ENCODE measurements at places on chromosomes 2 and 18.

- DNase-seq, result peak; percentile 68
Observed at GRCh38 chr2:27428978-27429541, 629 bp downstream of the NRBP1 start.

DNA sequence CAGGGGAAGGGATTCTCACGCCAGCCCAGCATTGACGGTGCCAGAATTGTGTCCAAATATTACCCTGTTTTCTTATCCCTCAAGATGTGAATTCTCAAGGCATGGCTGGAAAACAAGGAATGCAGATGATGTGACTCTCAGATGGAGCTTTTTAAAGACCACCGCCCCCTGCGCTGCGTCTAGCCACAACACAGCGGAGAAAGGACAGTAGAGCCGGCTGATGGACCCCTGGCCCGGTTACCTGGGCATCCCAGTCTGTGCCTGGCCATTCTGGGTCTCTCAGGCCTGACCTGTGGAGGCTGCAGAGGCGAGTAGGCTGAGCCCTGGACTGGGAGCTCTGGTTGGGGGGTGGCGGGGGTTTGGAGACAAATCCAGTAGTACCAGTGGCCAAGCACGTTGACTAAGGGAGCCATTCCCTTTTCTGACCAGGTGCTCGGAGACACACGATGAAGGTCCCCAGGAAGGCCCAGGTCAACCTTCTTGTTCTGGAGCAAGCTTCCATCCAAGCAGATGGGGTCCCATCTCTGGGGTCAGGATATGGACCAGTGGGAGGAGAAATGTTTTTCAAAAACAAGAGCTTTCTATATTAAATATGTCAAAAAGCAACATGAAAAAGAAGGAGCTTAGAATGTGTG is 5.3 kb downstream of the CAPN13 start:
- no peak for DNase-seq

DNA sequence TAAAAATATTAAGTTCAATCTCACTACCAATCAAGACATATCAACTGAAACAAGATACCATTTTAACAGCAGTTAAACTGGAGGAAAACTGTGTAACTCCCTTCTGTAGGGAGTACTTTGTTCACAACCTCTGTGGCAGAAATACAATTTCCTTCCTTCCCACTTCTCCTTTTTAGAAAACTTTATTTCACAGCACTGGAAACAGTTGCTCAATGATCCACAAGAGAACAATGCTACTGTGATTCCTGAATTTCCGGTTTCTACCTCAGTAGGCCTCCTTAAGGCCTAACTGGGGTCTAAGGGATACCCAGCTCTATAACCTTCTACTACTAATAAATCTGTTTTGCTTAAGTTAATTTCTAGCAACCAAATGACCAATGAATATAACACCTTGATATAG is 14.1 kb downstream of the TLK1 start:
- no peak for DNase-seq

GRCh38 chr2:240835528-240835927 is 15.5 kb upstream of the KIF1A start:
- DNase-seq, result no peak

DNA sequence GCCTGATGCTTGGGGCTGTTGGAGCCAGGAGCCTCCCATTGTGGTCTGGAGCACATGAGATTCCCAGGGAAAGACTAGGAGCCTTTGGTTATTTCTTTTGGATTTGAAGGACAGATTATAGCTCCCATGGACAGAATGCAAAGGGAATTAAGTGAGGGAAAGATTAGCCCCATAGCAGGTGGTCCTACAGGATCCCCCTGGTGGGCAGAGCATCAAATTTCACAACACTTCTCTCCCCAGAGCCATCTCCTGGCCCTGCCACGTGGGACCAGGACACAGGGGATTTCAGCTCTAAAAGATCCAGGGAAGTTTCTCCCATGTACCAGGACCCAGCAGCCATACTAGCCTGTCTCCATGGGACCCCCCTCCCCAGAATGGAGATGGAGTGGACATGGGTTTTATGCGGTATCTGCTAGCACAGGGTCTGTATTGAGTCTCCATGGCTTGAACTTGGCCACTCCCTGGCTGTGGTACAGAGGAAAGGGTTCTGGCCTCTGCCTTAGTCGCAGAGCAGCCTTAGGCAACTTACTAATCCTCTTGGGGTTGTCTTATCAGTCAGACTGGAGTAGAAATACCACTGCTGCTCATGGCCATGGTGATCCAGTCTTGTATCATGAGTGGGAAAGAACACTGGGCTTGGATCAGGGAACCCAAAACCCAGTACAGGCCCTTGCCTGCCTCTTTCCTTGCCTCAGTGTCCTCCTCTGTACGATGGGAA is 6.8 kb upstream of the PLB1 start:
- no peak for DNase-seq

DNA sequence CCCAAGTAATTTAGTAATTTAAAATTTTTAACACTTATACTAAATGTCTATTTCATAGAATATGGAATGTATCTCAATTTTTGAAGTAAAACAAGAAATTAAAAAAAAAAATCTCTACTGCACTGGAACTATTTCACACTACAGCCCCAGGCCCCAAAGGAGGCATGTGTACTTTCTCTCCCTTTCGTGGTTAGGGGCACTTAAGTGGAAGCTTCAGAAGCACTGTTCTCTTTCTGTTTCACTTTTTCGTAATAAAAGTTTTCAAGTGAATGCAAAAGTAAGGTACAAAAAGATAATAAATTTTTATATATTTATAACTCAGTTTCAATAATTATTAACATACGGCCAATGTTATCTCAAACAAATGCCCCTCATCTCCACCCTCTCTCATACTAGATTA is 123.8 kb upstream of the STON1 start:
- DNase-seq, result no peak

- DNase-seq, result no peak
Observed at GRCh38 chr2:238464389-238464788, 37.7 kb downstream of the ASB1 start.

- DNase-seq, result peak; percentile 52
Observed at GRCh38 chr2:134207589-134208209, 46.2 kb upstream of the MGAT5 start.

- no peak for DNase-seq
Observed at GRCh38 chr18:2917259-2918047, 70.6 kb downstream of the EMILIN2 start.

- DNase-seq, result no peak
Observed at GRCh38 chr18:55506074-55506473, 81.9 kb downstream of the TCF4 start.

DNA sequence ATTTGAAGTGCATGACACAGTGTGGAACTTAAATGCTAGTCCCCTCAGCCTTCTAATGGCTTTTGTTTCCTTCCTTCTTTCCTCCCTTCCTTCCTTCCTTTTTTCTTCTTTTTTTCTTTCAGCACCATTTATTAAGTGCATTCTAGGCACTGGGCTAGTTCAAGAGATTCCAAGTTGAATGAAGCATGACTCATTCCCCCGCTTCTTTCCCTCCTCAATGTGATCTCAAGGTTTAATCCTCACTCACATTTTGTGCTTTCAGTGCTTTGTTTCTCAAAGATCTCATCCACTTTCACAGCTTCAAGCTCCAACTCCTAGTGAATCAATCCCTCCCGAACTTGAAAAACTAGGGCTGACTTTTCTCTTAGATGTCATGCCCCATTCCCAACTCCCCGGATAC is 90.1 kb downstream of the LBH start:
- DNase-seq, result no peak

- DNase-seq, result no peak
Observed at GRCh38 chr2:204628926-204629712, 83.8 kb downstream of the PARD3B start.

- no peak for DNase-seq
Observed at GRCh38 chr18:27135504-27136207, 49.5 kb downstream of the CHST9 start.

GRCh38 chr2:174014699-174015070 is 49.5 kb upstream of the SP3 start:
- no peak for DNase-seq

DNA sequence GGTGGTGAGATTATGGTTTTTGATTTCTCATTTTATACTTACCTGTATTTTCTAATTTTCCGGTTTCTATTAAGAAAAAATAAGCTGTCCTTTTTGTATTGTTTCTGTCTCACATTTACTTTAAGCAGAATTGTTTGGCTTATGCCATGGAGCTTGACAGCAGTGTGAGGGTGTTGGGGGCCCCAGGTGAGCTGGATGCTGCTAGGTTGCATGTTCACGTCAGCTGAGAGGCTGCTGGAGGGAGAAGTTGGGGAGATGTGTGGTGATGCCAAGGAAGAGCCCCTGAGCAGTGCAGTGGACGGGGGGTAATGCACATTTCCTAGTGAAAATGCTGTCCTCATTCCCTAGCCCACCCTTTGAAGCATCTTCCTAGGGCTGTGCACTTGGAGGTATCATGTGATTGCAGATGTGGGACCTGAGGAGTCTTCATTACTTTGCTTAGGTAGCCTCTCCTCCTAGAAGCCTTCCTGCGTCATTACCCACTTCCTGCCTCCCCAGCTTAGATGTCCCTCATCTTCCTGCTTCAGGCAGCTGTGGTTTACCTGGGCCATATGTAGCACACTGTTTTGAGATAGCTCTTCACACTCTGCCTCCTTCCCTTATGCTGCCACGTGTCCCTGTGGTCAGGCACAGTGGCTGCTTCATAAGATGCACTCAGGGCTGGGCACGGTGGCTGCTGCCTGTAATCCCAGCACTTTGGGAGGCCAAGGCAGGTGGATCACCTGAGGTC is 16.2 kb downstream of the ATG16L1 start:
- DNase-seq, result no peak

GRCh38 chr2:86383844-86384243 is 46.4 kb upstream of the REEP1 start:
- DNase-seq, result no peak

GRCh38 chr2:154452906-154453493 is 245.5 kb upstream of the KCNJ3 start:
- DNase-seq, result no peak

GRCh38 chr2:180872255-180872654 is 108.2 kb upstream of the UBE2E3 start:
- DNase-seq, result no peak

DNA sequence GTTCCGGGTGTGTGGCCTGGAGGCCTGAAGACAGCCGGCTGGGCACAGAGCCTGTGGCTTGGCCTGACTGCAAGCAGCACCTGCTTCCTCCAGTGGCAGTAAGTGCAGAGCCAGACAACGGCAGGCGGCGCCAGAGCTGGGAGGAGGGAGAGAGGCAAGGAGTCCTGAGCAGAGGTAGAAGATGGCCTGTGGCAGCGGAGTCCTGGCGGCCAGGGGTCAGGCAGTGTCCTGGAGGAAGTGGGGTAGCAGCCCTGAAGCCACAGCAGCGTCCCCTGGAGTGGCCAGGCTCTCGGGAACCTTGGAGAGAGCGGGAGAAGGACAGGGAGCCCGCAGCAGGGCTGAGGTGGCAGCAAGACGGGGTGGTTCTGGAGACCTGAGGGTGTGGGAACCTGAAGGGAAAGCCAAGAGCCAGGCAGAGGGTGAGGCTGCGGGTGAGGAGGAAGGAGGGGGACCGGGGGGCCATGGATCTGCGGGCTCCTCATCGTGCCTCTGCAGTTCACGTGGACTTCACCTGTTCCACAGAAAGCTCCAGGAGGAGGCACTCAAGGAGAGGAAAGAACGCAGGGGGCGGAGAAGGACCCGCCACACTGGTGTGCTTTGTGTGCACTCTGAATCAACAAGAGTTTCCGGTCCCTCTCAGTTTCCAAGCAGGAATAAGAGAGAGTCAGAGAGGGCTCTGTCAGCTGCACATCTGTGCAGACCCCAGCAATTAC is 85.9 kb downstream of the USP40 start:
- no peak for DNase-seq

GRCh38 chr2:124112966-124113365 is 87.9 kb downstream of the CNTNAP5 start:
- DNase-seq, result no peak

DNA sequence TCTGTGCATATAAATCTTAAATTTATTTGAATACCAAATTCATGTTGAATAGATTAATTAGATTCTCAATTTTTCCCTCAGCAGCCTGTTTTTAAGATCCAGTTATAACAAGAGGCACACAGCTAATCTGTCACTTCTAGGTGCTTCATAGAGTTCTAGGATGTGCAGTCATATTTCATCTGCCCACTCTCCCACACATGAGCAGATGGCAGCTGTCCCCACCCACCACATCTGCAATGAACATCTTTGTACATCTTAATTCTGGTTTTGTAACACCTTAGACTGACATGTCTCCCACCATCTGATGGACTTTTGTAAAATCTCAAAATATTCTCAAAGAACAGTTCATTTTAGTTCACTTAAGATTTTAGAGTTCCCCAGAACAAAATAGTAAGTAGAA is 250.8 kb upstream of the ST6GAL2 start:
- no peak for DNase-seq

- DNase-seq, result no peak
Observed at GRCh38 chr2:239169311-239170048, 231.3 kb downstream of the HDAC4 start.

- no peak for DNase-seq
Observed at GRCh38 chr2:75162897-75163296, 36.4 kb downstream of the TACR1 start.

DNA sequence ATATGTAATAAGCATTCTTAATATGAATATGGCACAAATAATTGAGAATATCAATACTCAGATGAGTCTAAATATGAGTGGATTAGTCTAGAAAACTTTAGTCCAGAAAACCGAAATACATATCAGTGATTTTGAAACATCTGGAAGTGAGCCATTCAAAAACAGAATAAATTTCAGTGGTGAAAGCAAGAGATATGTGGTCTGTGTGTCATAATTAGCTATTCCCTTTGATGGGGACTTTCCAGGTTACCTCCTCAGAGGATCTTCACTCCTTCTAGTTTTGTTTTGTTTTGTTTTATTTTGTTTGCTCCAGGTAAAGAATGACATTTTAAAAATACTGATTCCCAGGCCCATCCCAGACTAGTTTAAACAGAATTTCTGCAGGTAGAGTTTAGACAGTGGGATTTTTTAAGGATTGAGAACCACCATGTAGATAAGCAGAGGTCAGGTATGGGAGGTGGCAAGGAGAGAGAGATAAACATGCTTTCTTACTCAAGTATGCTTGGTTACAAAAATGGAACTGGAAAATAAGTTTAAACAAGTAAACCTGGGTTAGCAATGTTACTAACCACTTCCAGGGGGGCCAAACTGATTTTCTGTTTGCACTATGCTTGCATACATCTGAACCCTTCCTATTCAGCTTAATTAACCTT is 70.7 kb downstream of the NABP1 start:
- DNase-seq, result no peak

- DNase-seq, result no peak
Observed at GRCh38 chr2:73947412-73948018, 20.8 kb downstream of the DGUOK start.

- DNase-seq, result no peak
Observed at GRCh38 chr2:187851955-187852561, 297.8 kb upstream of the TFPI start.

DNA sequence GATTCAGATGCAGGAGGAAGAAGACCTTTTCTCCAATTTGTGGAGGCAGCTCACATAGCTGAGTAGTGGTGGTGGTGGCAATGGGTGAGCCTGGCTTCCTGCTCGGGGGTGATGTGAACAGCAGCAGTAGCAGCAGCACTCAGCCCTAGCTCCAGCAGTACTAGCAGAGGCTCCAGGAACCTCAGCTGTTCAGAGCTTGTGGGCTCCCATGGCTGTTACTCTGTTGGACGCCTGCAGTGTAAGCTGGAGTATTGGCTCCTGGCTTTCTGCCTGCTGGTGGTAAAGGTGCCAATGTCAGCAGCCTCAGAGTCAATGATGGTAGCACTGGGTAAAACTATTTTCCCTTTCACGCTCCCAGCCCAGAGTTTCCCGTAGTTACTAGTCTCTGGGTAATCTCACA is 3.1 kb upstream of the SEH1L start:
- peak; percentile 7 for DNase-seq

- DNase-seq, result no peak
Observed at GRCh38 chr18:74528478-74528877, 5.8 kb upstream of the CNDP1 start.

GRCh38 chr2:109133746-109134145 is 4.7 kb downstream of the SH3RF3 start:
- DNase-seq, result no peak

GRCh38 chr2:26932974-26933373 is 37.5 kb upstream of the MAPRE3 start:
- DNase-seq, result no peak

All from globus pallidus (tissue), 1 donor.